ENCODE measurements at places on chromosomes 11 and 22. TPM values are rescaled to one million over a fixed set of nuclear protein-coding genes. Genes with fewer than 3 reads are reported as not detected.

Gene GLB1L2
- 1.4 TPM for total RNA-seq

DNA sequence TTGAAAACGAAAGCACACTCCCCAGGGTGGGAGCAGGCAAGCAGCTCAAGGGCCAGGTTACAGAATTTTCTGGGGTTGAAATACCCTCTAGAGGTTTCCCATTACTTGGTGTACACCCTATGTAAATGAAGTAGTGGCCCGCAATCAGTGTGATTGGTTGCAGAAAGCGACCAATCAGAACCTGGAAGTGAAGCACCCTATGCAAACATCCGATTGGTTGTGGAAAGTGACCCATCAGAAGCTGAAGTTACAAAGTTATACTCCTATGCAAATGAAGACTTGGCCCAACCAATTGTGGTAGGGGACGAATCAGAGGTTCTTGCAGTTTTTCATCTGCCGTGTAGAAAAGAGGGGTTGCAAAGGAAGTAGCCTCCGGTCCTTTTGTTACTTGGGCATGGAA lies 19.2 kb downstream of the PRR5 start:
- no peak overlapping the region for H3K27ac ChIP-seq
- peaks cover 20% of the 10 kb centered on the region for H3K4me1 ChIP-seq
- H3K4me3 ChIP-seq: no peak overlapping the region
- peaks cover 51% of the 10 kb centered on the region for H3K36me3 ChIP-seq

DNA sequence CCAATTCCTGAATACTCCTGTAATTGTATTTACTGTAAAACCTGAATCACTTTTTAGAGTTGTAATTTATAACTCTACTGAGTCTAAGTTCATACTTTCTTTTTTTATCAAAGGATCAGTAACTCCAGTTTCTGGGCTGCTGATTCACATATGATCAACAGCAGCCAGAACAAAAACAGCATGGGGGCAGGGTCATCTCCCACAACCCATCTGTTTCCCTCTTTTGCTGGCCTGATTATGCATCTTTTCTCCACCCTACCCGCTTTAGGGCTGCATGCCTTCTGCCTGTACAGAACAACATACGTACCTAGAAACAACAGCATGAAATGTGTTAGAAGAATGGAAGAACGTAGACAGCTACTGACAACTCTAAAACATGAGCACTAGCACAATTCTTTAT lies 76.0 kb downstream of the MRTFA start:
- no peaks in the 10 kb centered on the region for H3K27me3 ChIP-seq
- no peaks in the 10 kb centered on the region for H3K4me1 ChIP-seq
- no peak overlapping the region for H3K27ac ChIP-seq
- DNase-seq: no peak
- H3K4me3 ChIP-seq: no peak overlapping the region

DNA sequence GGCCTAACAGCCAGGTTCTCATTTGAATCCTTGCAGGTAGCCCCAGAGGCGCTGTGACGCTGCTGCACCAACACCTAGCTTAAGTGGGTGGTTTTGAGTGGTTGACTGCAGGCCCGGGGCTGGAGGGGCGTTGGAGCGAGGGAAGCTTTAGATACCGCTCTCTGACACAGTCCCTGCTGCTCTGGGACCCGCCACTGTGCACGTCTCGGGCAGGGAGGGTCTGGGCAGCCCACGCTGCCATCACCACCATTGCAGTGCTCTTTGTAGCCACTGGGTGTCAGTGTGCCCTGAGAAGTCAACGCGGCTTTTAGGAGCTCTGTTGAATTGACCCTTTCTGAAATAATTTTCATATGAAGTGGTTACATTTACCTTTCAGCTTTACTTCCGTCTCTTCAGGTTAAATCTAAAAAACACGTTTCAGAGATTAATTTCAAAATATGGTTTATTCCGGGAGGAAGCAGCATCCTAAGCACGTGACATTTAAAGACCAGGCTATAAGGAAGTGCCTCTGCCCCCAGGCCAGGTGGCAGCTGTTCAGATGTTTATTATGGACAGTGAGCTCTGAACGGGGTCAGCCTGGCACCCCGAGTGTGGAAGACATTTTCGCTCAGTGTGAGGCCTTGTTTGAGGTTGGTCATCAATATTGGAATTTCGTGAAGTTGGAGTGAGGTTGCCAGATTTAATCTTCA lies 30.9 kb upstream of the PARVB start:
- peak; percentile 48 for DNase-seq
- no peaks in the 10 kb centered on the region for H3K27me3 ChIP-seq
- peaks cover 53% of the 10 kb centered on the region for H3K36me3 ChIP-seq
- H3K4me1 ChIP-seq: peaks cover 2% of the 10 kb centered on the region
- H3K4me3 ChIP-seq: no peak overlapping the region
